ENCODE measurements at places on chromosomes 12 and 14.

DNA sequence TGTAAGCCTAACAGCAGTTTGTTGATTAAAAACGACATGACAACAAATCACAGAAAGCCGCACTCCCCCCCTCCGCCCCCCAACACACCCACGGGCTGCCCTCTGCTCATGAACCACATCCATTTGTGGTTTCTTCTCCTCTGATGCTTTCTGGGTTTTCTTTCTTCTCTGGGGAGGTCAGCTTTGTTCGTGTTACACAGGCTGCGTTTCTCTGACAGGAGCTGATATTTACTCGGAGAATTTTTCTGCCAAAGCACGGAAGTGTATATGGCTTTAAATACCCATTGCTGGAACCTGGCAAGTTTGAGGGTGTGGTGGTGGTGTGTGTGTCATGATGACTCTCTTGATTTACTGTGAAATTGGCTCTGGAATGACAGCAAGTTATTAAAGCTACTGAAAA, 883.7 kb upstream of the TMEM132C start:
- no peak for DNase-seq

DNA sequence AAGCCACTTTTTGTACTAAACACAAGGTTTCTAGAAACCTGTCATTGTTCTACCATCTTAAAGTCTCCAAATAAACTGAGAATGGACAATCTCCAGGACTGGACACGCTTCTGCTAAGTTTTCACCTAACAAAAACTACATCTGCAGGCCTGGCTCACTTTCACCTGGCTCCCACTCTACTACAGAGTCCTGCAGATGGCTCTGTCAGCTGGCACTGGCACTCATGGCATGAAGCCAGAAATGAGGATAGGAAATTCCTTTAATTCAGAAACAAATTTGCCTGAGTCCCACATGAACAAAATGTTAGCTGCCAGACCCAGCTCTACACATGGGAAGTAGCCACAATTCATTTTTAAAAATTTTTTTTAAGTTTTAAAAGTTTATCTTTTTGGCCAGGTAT, 42.1 kb downstream of the STXBP6 start:
- no peak for DNase-seq

DNA sequence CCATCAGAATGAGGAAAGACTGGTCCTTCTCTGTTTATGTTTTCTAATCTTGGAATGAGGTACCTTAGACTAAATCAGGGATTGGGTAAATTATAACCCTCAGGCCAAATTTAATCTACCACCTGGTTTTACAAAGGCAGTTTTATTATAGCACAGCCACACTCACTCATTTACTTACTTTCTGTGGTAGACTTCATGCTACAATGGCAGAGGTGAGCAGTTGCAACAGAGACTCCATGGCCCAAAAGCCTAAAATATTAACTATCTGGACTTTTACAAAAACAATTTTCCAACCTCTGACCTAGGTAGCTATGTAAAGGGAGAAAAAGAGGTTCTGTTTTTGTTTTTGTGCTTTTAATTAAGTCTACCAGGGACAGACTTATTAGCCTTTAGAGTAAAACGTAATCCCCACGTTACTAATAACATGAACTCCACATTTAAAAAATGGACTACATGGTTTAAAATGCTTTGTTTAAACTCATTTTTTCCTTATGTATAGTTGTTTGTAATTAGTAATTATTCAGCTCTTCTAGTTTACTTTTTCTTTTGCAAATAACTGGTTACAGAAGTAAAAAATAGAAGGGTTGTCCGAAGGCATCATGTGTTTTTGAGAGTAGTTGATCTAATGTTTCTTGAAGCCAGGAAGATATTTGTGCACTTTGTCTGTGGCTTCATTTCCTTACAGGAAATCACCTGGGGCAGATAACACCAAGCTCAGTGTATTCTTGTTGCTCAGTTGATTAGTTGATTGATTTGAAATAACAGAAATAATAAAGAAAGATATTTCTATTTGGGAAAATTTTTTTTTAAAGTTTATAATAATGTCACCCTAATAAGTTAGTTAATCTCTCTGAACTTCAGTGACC, 57.6 kb upstream of the ATP2B1 start:
- no peak for DNase-seq

DNA sequence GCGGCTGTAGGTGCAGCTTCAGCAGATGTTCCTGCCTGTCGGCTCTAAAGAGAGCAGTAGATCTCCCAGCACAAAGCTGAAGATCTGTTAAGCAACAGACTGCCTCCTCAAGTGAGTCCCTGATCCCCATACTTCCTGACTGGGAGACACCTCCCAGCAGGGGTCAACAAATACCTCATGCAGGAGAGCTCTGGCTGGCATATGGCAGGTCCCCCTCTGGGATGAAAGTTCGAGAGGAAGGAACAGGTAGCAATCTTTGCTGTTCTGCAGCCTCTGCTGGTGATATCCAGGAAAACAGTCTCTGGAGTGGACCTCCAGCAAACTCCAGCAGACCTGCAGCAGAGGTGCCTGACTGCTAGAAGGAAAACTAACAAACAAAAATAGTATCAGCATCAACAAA, 337.1 kb upstream of the USP15 start:
- no peak for DNase-seq

DNA sequence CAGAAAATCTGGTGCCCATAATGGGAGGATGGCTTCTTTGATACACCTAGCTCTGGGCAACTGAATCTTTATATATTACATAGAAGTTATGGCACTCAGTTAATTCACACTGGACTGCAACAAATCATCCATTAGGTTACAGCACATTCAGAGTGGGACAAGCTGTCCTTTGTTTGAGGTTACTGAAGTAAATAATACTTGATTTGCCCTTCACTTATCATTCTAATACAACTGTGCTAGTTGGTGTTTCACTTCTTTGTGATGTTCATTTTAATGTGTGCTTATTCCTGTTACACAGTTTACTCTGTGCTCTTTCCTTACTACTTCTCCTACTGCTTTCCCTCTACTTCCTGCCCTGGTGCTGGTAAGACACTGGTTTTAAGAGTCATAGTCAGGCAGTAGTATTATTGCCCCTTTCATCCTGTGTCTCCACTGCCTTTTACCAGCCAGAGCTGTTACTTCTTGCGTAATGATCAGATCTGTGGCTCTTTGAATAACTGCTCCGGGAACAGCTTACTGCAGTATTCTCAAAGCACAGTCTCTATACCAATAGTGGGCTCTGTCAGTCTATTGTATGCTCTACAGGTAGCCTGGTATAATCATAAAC, 36.4 kb upstream of the GXYLT1 start:
- DNase-seq: no peak

- no peak for DNase-seq
Measured at GRCh38 chr14:103284574-103285467, 49.2 kb upstream of the EIF5 start.

DNA sequence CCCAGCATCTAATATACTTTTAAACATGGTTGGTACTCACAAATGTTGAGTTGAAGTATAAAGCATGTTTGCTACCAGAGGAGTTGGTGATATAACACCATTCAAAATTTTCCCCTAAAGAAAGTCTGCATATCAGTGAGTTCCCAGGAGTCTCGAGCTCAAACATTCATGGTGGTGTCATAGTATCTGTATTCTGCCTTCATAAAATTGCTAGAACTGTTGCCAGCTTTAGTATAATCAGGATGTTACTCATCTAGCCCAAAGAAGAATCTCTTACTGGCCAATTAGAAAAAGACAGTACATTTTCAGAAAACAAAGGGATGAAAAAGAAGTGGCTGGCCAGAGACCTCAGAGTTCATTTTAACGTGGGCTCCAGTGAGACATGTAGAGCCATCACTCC, 374.7 kb downstream of the KCNH5 start:
- no peak for DNase-seq

DNA sequence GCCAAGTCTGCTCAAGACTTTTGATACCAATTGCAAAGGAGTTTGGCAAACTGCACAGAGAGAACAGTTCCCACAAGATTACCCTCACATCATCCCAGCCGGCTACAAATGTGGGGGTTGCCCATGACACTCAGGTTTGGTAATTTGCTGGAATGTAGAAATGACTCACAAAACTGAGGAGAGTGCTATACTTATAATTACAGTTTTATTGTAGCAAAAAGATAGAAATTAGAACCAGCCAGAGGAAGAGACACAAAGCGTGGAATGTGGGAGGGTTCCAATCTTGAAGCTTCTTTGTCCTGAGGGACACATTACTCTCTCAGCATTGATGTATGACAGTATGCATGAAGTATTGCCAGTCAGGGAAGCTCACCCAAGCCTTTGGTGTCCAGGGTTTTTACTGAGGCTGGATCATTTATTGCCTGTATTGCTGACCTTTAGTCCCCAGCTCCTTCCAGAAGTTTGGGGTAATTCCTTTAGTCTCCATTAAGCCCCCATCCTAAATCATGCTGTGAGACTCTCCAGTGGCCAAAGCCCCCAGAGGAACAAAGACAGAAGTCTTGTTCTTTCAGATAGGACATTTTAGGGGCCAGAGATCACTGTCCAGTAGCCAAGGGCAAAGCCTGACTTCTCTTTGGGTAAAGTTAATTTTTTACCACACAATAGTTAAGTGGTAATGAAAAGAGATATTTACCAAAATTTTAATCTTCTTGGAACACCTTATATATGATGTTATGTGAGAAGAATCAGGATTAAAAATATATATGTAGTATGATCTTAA, 9.9 kb downstream of the TBK1 start:
- DNase-seq: peak; percentile 97

Measured in GM04503 (cell line).